ENCODE measurements at places on chromosomes 13 and 19.

- no peak for DNase-seq
Observed at GRCh38 chr19:41599175-41599966, 23.4 kb downstream of the CEACAM21 start.

GRCh38 chr19:32238076-32238475 lies 107.3 kb upstream of the ZNF507 start:
- no peak for DNase-seq

DNA sequence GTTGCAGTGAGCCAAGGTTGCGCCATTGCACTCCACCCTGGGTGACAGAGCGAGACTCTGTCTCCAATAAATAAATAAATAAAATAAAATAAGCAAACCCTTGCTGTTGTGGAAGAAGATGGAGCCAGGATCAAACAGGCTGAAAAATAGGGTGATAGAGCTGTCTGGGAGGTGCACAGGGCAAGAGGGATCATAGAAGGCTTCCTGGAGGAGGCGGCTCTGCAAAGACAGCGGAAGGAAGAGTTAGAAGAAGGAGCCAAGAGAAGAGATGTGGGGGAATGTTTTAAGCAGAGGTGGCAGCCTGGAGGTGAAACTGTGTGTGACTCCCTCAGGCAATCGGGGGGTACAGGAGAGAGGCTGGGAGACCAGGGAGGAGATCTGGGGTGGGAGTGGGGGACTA lies 40.6 kb downstream of the ZNRF4 start:
- DNase-seq, result no peak

DNA sequence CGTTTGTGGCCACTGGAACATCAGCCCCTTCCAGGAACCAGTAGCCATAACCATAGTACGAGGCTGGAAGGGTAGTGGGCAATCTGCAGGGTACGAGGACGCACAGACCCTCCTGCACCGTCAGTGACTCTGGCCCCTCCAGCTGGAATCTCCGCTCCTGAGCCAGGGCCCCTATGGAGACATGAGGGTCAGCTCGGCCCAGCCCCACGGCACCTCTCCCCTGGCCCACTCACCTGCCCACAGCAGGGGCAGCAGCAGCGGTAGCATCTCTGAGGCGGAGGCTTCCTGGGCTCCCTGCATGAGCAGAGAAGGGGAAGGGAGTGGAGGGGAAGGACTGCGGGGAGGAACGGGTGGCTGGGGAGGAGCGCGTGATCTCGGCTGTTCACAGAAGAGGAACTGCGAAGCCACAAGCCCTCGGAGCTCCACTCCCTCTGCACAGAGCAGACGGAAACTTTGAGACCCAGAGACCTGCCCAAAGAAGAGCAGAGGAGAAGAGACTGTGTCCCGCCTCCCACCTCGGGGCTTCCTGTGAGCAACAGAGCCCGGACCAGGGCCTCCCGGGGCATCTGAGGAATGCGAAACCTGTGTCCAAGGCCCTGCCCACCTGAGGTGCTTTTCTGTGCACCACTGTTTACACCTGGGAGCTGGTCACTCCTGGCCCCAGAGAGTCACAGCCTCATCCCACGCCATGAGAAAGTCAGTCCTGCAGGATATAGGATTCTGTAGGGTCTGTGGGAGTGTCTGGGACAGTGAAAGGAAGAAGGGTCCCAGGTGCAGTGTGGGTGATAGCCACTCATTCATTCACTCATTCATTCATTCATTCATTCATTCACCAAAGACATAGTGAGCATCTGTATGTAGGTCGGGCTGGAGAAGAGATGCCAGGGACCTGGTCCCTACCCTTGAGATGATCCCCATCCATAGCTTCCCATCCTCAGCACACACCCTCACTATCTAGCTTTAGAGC lies at the start of gene SIGLEC6:
Gene SIGLEC6, minus strand, starts transcription at position 322 of the 967 bp plus-strand sequence. Its CDS starts 22 bp downstream, at position 300.
- DNase-seq, result no peak

DNA sequence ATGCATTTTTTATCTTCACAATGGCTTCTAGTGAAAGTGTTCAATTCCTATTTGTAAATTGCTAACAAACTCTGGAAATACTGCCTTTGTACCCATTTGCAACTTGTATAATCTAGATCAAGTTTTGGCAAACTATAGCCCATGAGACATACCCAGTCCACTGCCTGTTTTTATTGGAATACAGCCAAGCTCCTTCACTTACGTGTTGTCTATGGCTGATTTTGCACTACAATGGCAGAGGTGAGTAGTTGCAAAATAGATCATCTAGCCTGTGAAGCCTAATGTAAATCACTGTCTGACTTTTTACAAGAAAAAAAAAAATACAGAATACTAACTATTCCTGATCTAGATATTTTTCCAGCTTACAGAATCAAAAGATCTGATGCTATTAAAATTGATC lies 37.1 kb downstream of the DZIP1 start:
- no peak for DNase-seq

DNA sequence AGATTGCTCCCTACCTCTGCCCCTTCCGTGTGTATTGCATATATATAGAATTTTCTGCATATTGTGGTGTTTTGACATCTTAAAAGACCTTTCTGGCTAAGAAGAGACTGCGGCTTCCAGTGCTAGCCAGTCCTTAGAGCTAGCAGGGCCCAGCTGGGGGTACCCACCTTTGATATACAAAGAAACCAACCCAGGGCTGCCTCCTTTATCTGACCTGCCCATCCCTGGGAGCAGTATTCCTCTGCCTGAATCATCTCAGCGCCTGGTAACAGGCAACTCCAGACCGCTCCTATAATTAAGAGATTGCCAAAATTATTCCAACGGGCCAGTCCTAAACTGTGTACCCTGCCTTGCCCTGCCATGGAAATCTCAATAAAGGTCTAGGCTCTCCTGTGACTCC lies 186.3 kb upstream of the RNF113B start:
- DNase-seq, result no peak

DNA sequence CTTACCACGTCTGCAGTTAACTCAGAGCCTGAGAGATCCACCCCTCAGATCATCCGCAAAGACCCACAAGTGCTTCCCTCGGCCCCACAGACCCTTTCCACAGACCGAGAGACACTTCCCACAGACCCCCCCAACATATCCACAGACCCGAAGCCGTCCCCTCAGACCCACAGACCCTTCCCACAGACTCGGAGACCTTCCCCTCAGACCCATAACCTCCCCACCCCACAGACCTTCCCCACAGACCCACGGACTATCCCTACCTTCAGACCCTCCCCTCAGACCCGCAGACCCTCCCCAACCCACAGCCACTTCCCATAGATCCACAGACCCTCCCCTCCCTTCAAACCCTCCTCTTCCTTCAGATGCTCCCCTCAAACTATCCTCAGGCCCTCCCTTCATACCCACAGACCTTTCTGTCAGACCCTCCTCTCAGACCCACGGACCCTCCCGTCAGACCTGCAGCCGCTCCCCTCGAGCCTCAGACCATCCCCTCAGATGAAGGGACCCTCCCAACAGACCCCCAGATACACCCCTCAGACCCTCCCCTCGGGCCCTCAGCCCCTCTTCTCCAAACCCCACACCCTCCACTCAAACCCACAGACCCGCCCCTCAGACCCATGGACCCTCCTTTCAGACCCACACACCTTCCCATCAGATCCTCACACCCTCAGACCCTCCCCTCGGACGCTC lies 20.1 kb upstream of the TFDP1 start:
- DNase-seq, result no peak

- no peak for DNase-seq
Observed at GRCh38 chr13:111179908-111180760, 65.0 kb downstream of the ARHGEF7 start.

DNA sequence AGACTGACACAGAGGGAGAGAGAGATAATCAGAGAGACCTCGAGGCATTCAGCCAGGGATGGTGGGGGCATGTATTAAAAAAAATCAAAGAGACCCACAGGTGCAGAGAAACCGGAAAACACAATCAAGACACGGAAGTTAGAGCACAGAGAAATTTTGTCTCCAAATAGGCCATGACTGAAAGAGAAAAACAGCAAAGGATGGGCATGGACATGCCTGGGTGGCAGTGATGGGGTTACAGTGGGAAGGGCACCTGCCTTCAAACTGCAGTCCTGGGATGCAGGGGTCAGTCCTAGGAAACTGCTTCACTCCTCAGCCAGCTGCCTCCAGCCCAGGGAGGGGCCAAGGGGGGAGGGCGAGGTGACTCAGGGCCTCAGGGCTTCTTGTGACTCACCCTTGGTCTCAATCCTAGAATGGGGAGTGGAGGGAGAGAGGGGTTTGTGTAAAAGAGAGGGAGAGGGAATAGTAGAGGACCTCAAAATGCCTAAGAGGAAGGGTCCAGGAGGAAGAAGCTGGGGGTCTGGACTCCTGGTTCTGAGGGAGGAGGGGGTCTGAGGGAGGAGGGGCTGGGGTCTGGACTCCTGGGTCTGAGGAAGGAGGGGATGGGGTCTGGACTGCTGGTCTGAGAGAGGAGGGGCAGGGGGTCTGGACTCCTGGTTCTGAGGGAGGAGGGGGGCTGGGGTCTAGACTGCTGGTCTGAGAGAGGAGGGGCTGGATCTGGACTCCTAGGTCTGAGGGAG lies 3.6 kb upstream of the KCNN4 start:
- DNase-seq, result no peak

DNA sequence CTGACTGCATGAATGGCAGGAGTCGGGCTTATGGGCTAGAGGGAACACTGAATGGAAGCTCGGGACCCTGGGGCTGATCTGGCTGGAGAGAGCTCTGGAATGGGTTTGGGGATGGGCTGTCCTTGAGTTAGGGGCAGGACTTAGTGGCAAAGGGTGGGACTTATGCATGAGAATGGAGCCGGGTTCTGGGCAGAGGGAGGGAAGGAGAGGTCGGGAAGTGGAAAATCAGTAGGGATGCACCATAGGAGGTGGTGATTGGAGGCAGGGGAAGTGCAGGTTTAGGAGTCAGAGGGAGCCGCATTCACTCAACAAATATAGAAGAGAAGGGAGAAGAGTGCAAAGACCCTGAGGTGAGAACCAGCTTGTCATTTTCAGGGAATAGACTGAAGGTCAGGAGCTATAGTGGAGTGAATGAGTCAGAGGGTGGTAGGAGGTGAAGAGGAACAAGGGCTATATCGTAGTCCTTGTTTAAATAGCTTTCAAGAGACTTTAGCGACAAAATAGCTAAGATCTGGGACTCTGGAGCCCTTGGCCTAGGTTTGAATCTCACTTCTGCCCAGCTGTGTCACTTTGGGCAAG lies 748 bp downstream of the RAB4B start:
- DNase-seq, result no peak

DNA sequence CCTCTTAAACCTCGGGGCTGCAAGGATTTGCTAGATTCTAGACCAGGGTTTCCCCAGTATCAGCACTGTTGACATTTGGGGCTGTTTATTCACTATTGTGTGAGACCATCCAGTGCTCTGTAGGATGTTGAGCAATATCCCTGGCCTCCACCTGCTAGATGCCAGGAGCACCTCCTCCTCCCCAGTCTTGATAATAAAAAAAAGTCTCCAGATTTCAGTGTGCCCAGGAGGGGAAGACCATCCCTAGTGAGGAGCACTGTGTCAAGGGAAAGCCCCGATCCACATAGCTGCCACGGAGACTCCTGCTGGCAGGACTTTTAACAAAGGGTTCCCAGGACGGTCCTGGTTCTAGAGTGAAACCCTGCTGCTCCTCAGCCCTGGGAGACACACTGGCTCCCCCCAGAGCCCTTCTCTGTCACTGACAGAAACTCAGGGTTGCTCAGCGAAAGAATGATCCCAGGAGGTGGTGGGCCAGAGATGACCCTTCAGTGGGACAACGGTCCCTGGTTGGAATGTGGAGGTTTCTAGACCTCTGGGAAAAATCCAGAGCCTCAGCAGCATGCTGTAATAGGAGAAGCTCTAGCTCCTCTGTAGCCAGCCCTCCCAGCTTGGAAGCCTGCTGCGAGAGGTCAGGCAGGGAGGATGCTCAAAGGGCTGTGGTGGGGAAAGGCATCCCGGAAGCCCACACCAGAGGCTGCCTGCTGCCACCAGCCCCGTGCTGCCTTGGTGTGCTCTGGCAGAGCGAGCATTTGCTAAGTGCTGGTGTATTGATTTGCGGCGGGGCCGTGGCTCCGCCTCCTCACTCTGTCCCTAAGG lies 20.3 kb downstream of the LYL1 start:
- DNase-seq, result no peak

Measured in hypothalamus (tissue), 51 donors.